ENCODE measurements at places on chromosomes 2 and 18.
A peak's percentile ranks its signal among the peaks of the same experiment; 100 is the strongest.

GRCh38 chr2:85430752-85431569 lies 12.4 kb downstream of the SH2D6 start:
- no peak for DNase-seq

GRCh38 chr2:239687441-239687840 lies 286.6 kb upstream of the HDAC4 start:
- no peak for DNase-seq

DNA sequence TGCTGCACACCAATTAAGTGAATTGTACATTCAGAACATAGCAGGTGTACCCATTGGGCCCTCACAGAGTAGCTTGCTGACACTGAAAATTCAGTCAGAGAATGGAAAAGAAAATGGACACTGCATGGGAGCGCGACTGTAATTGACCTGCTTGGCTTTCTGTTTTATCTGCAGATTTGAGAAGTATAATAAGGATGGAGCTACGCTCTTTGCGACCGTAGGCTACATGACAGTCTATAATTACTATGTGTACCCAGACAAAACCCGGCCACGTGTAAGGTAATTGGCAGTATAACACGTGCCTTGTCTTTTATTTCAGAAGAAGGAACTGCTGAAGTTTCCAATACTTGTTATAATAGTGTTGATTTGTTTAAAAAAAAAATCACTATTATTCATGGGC lies 33.5 kb upstream of the METAP1D start:
- DNase-seq = no peak

DNA sequence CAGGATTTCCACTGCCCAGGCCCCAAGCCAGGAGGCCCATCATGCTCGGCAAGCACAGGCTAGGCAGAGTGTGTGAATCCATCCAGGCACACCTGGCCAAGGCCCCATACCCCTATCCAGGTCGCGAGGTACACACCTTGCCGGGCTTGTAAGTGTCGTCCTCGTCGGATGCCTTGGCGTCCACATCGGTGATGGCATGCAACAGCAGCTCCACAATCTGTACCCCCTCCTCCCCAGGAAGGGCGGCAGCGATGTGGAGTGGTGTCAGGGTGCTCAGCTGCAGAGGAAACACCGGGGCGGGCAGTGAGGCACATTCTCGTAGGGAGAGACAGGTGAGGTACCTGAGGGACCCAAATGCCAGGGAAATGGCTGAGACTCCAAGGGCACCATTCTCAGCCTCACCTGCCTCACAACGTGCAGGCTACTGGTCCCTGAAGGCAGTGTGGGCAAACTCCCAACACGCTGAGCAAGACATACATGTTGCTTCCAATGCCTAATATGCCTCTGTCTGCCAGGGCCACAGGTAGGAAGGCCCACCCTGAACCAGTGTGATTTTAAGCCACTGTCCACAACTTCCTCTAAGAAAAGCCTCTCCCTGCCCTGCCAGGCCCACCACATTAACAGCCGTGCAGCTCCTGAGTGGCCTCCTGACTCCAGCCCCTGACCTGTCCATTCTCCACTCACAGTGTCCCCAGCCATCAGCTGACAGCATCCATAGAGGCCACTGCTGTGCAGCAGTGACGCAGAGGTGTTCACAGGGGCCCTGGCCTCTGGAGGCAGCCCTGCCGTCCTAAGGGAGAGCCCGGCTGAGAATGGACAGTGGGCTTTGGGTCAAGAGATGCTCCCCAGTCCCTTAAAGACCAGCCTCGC lies 44.9 kb downstream of the ANKMY1 start:
- DNase-seq = no peak

- no peak for DNase-seq
Observed at GRCh38 chr2:70367722-70368323, 66.0 kb upstream of the FAM136A start.

DNA sequence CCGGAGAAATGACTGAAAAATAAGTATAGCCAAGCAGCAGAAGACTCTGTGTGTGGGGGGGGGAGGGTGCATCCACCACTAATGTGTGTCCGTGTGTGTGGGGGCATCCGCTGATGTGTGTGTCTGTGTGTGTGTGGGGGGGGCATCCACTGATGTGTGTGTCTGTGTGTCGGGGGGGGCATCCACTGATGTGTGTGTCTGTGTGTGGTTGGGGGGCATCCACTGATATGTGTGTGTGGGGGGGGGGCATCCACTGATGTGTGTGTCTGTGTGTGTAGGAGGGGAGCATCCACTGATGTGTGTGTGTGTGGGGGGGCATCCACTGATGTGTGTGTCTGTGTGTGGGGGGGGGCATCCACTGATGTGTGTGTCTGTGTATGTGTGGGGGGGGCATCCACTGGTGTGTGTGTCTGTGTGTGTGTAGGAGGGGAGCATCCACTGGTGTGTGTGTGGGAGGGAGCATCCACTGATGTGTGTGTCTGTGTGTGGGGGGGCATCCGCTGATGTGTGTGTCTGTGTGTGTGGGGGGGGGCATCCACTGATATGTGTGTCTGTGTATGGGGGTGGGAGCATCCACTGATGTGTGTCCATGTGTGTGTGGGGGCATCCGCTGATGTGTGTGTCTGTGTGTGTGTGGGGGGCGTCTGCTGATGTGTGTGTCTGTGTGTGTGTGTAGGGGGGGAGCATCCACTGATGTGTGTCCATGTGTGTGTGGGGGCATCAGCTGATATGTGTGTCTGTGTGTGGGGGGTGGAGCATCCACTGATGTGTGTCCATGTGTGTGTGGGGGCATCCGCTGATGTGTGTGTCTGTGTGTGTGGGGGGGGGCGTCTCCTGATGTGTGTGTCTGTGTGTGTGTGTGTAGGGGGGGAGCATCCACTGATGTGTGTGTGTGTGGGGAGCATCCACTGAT lies 125.0 kb downstream of the NFATC1 start:
- DNase-seq = no peak

GRCh38 chr2:95056461-95057459 lies 31.3 kb downstream of the MAL start:
- DNase-seq = no peak

DNA sequence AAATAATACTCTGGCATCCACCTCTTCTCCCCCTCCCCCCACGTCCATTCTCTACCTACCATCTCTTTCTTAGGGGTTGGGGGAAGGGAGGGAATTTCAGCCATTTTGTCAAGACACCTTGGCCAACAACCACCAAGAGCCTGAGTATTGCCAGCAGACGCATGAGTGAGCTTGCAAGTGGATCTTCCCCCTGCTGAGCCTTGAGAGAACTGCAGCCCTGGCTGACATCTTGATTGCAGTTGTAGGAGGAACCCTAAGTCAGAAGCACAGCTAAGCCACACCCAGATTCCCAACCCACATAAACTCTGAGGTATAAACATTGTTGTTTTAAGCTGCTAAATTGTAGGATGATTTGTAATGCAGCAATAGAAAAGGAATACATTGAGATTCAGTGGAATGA lies 165.6 kb downstream of the TMEFF2 start:
- no peak for DNase-seq

GRCh38 chr2:225894236-225894980 lies 494.9 kb downstream of the NYAP2 start:
- DNase-seq = no peak

DNA sequence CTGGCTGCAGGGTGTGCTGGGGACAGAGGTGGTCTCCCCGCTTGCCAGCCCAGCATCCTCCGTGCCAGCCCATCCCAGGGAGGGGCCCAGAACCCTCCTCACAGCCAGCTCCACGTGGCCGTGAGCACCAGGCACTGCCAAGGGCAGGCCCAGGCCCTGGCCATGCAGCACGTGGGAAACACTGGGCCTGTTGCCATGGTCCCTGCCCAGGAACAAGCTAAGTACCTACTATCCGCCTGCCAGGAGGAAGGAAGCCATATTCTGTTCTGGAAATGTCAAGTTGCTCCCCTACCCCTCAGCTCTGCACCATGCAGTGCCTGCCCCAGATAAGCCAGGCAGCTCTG lies 250.6 kb downstream of the CYP26B1 start:
- DNase-seq = no peak

GRCh38 chr2:100039291-100039980 lies 103.0 kb downstream of the AFF3 start:
- DNase-seq = no peak

DNA sequence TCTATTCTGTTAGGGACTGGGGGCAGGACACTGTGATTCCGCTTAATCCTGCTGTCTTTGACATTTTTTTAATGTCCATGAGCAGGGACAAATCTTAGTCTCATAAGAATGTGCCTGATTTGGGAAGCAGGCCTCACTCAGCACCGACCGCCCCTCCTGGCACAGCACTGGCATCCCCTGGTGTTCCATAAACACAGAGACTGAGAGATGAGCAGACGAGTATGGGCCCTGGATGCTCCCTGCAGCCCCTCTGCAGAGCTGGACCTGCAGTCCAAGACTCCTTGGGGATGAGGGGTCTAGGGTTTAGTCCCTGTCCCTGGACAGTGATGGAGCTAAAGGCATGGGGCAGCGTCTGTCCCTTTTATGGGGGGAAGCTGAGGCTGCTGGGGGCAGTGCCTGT lies 81.6 kb downstream of the NDUFA10 start:
- no peak for DNase-seq

DNA sequence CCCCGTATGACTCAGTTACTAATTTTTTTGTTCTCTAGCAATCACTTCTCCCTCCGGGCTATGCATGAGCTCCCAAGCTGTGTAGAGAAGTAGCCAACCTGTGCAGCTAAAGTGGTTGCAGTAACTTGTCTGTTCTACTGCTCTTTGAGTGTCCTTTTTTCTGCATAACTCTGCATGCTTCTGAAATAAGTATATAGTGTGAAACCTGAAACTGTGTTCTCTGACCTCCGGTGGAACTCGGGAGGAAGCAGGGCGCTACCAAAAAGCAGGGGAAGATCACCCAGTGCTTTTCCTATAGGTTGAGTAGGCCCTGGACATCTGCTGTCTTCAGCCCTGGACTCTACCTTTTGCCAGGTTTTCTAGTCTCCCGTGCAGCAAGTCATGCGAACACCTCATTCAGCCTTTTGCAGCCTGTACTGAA lies 47.8 kb downstream of the PHLPP1 start:
- no peak for DNase-seq

- no peak for DNase-seq
Observed at GRCh38 chr2:44250376-44250775, 24.9 kb upstream of the SLC3A1 start.

GRCh38 chr18:12774982-12775381 lies 72.1 kb downstream of the PSMG2 start:
- no peak for DNase-seq

GRCh38 chr2:219119422-219120043 lies 41.1 kb downstream of the NHEJ1 start:
- DNase-seq = peak; percentile 22

DNA sequence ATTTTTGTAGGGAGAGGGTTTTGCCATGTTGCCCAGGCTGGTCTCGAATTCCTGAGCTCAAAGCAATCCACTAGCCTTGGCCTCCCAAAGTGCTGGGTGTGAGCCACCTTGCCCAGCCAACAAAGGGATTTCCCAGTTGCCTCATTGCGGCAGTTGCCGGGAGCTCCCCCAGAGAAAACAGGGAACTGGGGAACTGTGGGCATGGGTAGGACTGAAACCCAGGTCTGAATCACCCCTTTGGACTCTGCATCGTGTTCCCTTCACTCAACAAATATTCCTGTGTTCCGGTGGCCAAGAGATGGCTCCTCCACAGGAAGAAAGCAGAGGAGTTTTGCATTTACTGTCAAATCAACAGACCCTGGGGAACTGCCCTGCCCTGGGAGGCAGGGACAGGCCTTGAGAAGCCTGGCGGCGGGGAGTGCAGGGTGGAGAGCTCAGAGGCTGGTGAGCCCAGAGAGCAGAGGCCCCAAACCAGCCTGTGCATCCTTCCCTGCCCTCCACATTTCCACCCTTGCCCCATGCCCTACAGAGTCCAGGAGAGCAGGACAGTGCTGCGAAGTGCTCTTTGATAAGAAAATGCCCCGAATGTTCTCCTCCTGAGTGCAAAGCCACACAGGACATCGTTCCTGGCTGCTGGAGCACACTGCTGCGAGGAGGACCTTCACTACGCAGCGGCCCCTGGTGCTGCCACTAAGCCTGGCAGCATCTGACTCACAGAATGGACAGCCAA lies 24.9 kb downstream of the MYO7B start:
- DNase-seq = no peak

- peak; percentile 25 for DNase-seq
Observed at GRCh38 chr18:46343931-46344372, 239.8 kb downstream of the HAUS1 start.

DNA sequence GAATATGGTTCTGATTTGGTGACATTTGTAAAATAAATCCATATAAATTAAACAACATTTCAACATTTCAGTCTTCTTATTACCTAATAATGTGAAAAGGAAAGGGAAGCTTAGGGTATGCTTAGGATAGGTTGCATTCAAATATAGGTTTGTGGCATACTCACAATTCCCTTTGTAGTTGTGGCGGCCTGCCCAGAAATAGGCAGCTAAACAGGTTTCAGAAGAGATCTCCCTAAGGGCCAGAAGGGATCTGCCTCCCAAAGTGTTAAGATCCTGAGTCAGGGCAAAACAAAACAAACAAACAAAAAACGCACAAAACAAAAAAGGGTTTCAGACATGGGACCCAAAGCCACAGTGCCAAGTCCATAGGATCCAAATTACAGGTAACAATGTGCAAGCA lies 41.4 kb upstream of the TCF7L1 start:
- no peak for DNase-seq

DNA sequence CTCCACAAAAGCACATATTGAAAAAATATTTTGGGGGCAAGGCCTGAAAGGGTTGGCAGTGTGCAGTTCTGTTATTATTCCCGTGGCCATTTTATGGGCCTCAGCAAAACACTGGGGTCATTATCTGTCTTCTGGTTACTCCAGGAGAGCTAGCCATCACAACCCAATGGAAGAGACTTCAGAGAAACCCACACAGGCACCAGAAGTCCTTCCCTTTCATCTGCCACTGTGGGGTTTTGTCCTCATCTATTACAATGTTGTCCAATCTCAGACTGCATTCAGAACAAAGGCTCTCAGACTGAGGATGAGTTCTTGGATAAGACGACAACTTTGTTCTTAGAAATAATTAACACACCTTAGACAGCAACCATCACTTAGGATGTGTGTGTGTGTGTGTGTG lies 98.4 kb downstream of the PIEZO2 start:
- DNase-seq = no peak

DNA sequence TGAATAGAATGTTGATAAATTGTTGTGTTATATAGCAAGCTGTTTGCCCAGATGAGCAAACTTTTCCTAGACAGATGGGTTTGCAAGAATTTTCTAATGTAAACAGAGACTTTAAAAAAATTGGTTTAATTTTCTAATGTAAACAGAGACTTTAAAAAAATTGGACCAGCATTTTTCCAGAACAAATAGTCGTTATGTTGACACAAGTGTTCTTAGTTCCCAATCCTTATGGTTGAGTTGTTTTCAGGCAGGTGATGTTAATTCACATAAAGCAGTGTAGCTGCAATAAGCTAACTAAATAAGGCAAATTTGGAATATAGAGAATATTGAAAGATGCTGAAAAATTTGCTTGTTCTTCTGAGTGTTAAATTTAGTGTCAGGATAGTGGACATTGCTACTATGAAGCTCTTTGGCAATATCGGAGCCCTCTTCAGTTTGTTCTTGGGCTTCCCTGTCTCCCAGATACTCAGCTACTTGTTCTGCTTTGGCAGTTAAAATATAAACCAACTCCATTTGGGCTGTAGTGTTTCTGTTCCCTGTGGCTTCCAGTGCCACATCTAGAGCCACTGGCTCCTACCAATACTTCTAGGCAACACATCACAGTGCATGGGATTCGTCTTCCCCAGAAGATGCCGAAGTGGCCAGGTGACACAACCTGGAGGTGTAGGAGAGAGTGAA lies 105.7 kb downstream of the DYNAP start:
- no peak for DNase-seq

Data from NCI-H2029 treated with DMSO at 0.1 percent for 48 hours (cell line).